HT1080 (cell line): ENCODE measurements at places on chromosomes 7 and 10. TPM values are rescaled to one million over a fixed set of nuclear protein-coding genes. Genes with fewer than 3 reads are reported as not detected.
A peak's percentile ranks its signal among the peaks of the same experiment; 100 is the strongest.

The NFE2L3 gene
- 25.4 and 26.9 TPM in 2 replicates for total RNA-seq

The ZMIZ1 gene
- total RNA-seq, result 17.7 and 22.8 TPM in 2 replicates

GRCh38 chr7:123177442-123177841 lies 22.3 kb downstream of the SLC13A1 start:
- DNase-seq, result no peak

GRCh38 chr10:86266446-86267242 lies 100.0 kb downstream of the GRID1 start:
- no peak for DNase-seq

GRCh38 chr7:5614600-5614999 lies 166.9 kb downstream of the RNF216 start:
- DNase-seq, result no peak

DNA sequence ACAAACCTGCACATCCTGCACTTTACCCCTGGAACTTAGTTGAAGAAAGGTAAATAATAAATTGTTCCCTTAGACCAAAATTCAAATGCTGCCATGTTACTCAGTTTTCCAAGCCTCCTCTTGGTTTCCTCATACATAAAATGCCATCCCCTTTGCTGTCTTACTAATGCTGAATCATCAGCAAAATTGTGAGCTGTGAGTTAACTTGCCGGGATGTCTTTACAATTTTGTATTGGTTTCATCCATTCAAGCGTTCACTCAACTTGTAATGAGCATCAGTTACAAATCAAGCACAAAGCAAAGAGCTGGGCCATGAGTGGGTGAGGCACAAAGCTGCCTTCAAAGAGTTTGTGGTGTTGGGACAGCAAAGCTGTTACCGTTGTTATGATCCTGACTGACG lies 395.8 kb upstream of the ZMIZ1 start:
- DNase-seq, result peak; percentile 57

DNA sequence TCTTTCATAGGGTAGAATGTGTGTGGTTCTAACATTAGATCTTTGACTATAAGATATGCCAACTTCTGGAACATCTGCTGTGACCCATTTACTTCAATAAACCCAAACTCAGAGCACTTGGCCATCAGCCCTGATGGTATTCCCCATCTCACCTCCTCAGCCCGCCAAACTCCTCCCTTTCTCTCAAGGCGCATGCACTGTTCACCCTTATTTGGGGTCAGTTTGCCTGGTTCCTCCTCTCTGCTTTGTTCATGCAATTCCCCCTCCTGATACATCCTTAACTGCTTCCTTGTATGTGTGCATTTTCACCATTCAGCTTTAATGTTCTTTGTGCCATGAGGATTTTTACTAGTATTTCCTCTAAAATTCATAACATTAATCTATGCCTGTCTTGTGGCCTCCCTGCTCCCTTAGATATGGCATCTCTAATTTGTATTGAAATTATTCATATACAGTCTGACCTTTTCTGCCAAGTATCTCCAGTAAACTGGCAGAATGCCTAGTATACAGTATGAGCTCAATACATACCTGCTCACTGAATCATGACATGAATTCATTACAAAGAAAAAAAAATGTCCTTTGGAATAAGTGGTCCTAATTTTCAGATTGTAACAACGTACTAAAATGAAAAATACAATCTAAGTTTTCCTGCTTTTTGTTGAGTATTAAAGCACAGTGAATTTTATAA lies 336.8 kb upstream of the IGFBP3 start:
- DNase-seq, result peak; percentile 77

The CDH23 gene
- 0.23 TPM in 1 of 2 replicates, not detected in the other for total RNA-seq

DNA sequence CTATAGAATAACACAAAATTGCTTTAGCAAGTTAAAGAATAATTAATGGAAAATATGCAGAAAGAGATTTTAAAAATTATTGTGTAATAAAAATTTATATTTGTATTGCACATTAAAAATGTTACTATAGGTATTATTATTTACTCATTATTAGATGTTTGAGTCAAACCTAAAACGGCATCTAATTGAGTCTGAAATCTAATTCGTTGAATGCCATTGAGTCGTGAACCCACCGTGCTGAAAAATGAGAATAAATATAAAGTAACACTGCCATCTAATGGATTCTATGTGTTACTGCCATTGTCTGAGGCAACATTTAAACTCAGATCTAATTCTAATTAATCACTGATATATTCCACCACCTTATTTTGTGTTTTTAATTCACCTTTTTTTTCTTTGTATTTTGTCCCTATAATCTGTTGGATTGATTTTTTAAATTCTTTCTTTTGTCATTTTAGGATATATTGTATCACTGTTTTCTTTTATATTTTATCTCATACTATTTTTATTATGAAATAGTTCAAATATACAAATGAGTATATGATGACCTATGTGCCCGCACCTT lies 62.2 kb downstream of the SAMD9 start:
- peak; percentile 36 for DNase-seq

DNA sequence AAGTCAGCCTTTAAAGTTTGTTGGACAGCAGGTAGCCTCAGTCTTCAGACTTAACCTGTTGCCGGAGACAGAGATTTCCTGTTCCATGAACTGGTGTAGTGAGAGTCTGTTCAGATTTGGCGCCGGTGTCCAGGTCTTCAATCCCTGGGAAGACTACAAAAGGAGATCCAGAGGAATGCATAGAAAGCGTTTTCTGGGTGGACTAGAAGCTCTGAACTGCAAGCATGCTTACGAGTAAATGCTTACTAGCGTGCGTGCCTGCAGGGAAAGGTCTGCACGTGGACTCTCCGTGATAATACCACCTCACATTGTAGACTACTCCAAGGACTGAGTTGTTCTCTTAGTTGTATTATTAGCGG lies 878 bp downstream of the GLRX3 start:
- peak; percentile 16 for DNase-seq
